ENCODE measurements at places on chromosomes 16 and 17.

- no peak for DNase-seq
Measured at GRCh38 chr17:81681672-81682071, 1.9 kb downstream of the ARL16 start.

DNA sequence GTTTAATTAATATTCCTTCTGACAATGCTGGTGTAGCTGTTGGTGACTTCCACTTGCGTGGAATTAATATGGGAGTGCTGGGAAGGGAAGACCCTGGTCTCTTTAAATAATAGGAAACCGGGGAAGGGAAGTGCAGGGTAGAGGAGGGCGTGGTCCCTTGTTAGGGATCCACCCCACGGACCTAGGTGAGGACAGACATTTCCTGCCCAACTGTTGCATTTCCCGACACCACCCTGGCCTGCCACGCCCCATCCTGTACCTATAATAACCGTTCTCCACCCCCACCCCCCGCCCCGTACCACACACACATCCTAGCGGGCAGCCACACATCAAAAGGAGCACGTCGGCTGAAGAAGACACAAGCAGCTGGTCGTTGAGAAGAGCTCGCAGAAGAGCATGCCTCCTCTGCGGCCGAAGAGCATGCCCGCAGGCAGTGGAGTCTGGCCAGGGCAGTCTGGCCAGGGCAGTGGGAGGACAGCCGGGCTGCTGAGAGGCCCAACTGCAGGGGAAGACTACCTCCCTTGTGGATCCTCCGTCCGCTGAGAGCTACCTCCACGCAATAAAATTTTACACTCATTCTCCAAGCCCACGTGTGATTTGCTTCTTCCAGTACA is 36.8 kb upstream of the MMD start:
- no peak for DNase-seq

GRCh38 chr16:67814567-67814966 is 7.9 kb downstream of the TSNAXIP1 start:
- no peak for DNase-seq

- no peak for DNase-seq
Measured at GRCh38 chr17:79619196-79619595, 8.3 kb upstream of the RBFOX3 start.

GRCh38 chr16:84953190-84953746 is 58.1 kb downstream of the ZDHHC7 start:
- no peak for DNase-seq

GRCh38 chr16:67547423-67548264 is 14.7 kb upstream of the CTCF start:
- no peak for DNase-seq

- no peak for DNase-seq
Measured at GRCh38 chr17:66746736-66747135, 88.2 kb upstream of the CACNG5 start.

DNA sequence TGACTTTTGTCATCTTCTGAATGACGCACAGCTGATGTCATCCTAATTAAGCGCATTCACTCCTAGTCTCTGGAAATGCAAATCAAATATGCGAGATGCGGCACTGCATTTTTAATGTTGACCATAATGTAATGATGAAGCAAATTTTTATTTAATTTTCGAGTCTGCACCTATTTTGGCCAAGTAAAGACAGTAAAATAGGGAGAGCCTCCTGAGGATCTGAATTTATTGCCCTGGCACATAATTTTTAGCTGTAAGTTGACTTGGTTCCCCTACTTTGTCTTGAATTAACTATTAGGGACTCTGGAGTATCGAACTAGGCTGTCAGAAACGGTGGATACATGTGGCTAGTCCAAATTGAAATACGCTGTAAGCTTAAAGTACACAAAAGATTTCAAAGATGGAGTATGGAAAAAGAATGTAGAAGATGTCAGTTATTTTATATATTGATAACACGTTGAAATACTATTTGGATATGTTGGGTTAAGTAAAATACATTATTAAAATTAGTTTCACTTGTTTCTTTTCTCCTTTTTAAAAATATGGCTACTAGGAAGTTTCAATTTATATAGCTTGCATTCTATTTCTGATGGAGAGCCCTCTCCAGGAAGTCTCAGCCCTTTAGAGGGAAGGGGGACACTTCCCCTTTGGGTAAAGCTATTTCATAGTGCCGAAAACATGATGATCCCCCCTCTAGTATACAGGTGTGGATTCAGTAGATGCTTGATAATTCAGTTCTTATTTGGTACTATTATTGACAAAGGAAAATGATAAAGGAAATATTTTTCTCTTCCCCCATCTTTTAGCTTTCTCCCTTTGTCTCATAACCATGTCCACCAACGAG is 991 bp downstream of the KPNA2 start:
- no peak for DNase-seq

Measured in NCI-H226 (cell line).